ENCODE measurements at places on chromosomes 1 and 21. TPM values are rescaled to one million over a fixed set of nuclear protein-coding genes. Genes with fewer than 3 reads are reported as not detected.
A peak's percentile ranks its signal among the peaks of the same experiment; 100 is the strongest.

The C1orf115 gene
- polyA plus RNA-seq, result 53.8 TPM

DNA sequence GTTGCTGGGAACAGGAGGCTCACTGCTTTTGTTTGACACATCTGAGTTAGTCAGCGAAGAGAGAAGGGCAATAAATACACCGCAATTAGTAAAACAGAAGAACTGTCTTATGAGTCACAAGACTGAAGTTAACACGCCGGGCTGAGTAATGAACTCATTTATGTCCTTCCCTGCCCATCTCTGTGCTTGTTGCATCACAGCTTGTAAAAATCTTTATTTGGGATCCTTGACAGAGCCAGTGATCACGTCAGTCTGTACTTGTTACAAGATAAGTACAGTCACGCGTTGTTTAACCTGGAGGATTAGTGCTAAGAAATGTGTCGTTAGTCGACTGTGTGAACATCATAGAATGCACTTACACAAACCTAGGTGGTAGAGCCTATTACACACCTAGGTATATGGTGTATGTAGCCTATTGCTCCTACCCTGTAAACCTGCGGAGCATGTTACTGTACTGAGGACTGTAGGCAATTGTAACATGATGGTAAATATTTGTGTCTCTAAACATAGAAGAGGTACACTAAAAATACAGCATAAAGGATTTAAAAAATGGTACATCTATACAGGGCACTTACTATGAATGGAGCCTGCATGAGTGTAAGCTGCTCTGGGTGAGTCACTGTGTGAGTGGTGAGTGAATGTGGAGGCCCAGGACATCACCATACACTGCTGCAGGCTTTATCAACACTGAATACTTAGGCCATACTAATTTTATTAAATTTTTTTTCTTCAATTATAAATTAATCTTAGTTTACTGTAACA, 272.2 kb downstream of the TNR start:
- no peaks in the 10 kb centered on the region for H3K4me1 ChIP-seq
- H3K27me3 ChIP-seq, result no peaks in the 10 kb centered on the region
- DNase-seq, result no peak
- H3K36me3 ChIP-seq, result no peaks in the 10 kb centered on the region
- no peak overlapping the region for H3K27ac ChIP-seq

DNA sequence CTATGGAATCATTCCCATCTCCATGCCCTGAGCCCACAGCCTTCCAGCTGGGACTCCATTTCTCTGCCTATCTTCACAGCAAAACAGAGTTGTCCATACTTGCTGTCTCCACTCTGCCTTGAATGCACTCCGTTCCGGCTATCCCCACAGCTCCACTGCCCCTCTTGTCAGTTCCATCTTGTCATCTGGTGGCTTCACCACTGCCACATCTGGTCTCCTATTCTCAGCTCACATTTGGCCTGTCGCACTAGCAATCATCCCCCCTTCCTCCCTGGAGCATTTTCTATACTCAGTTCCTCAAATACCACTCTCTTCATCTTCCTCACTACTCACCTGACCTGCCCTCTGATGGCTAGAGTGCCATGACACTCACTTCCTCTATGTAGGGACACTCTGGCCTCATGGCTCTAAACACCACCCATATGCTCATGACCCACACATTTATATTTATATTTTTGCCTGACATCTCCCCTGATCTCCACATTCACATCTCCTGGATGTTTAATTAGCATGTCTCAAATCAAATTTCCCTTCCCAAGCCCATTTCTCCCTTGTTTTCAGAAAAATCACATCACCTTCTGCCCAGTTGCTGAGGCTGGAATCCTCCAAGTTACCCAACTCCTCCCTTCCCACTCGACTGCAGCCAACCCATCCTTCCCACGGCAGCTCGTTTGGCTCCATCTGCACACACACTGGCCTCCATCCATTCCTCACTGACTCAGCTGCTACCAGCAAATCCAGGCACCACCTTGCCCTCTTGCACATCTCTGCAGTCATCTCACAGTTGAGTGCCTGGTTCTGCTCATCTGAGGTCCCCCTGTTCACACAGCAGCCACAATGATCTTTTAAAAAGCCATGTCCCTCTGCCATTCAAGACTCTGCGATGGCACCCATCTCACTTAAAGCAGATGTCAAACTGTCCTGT, 6.1 kb downstream of the ZNF692 start:
- H3K27ac ChIP-seq, result no peak overlapping the region
- no peaks in the 10 kb centered on the region for H3K4me1 ChIP-seq
- no peaks in the 10 kb centered on the region for H3K27me3 ChIP-seq
- peak; percentile 3 for DNase-seq

DNA sequence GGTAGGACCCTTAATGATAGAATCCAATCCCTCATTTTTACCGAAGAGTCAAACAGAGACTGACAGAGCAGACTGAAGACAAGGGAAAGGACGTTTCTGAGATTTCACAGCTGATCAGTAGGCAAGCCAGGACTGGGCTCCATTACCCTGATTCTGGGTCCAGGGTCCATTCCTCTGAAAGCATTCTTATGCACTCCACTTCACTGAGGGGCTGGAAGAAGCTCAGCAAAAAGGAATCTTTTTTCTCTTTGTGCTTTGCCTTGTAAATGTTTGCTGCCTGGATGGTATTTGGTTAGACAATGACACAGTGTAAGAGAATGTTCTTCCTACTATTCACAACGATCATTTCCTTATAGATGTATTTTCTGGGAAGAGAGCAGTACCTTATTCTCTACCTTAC, 331.3 kb upstream of the PROX1 start:
- no peak overlapping the region for H3K4me3 ChIP-seq
- DNase-seq, result no peak
- H3K36me3 ChIP-seq, result no peaks in the 10 kb centered on the region
- no peaks in the 10 kb centered on the region for H3K27me3 ChIP-seq
- no peaks in the 10 kb centered on the region for H3K4me1 ChIP-seq

The KCNQ4 gene
- polyA plus RNA-seq, result 0.65 TPM

The ICOSLG gene
- polyA plus RNA-seq, result 3.0 TPM

All from kidney (tissue), 22 donors.